ENCODE measurements at places on chromosomes 13 and 19.

DNA sequence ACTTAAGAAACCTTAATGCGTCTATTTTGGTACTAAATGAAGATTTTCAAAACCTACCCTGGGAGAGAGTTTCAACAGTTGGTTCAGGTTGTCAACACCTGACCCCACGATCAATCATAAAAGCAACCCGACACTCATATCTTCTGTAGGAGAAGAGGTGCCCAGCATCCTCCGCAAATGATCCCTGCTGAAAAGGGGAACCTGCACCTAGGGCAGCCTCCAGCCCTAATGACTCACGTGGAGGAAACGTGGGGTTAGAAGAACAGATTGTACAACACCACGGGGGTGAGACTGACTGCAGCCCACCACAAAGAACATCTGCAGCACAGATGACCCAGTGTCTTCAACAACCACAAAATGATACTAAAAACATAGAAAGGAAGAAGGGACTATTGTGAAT, 116.3 kb downstream of the RAB20 start:
- DNase-seq: peak; percentile 53

- no peak for DNase-seq
These were observed 113.5 kb downstream of the COG6 start for GRCh38 chr13:39768962-39769361.

DNA sequence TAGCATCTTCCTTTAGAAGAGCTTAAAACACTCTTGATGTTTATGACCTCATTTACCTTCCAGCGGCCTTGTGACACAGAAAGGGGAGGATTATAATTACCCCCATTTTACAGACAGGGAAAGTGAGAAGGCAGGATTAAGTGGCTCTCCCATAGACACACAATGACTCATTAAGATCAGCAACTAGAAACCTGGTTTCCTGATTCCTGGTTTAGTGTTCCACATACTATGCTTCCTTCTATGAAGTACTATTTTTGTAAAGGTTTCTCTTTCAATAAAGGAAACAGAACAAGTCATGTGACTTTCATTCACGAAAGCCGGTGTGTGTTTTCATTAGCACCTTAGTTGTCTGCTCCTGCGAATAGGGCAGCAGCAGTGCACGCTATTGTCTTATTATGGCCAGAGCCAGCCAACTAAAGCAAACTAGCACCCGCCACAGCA, 8.3 kb downstream of the IRS2 start:
- peak; percentile 58 for DNase-seq

GRCh38 chr13:42650506-42650905, 76.6 kb downstream of the TNFSF11 start:
- no peak for DNase-seq

- DNase-seq: no peak
These were observed 2.5 kb upstream of the DCT start for GRCh38 chr13:94481941-94482340.

DNA sequence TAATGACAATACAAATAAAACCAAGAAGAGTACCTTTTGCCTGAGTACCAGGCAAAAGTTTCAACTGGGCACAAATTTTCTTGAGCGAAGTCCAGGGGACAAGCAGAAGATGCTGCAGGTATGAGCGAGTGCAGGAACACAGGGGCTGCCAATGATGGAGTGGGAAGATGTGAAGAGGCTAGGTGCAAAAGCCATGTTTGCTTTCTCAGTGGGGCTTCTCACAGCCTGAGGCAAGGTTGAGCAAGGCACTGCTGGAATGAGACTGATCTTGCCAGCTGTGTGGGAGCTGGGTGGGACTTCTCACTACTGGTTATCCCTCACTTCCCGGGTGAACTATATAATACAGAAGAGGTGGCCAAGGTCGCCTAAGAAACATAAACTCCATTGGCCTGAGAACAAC, 1200.7 kb downstream of the SLITRK1 start:
- no peak for DNase-seq

DNA sequence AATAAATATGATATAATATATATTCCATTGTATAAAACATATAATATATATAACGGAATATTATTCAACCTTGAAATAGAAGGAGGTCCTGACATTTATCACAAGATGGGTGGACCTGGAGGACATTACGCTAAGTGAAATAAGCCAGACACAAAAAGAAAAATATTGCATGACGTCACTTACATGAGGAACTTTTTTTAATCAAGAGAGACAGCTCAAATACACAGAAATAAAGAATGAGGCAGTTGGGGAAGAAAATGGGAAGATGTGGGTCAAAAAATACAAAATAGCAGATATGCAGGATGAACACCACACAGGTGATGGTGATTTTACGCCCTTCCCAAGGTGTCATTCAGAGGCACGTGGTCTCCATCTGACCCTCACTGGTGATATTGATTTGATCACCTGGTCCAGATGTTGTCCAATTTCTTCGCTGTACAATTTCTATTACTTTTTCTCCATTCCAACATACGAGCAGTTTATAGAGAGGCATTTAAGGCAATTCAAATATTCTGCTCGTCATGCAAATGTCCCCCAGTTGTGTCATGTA, 513 bp upstream of the ZNF317 start:
- no peak for DNase-seq

DNA sequence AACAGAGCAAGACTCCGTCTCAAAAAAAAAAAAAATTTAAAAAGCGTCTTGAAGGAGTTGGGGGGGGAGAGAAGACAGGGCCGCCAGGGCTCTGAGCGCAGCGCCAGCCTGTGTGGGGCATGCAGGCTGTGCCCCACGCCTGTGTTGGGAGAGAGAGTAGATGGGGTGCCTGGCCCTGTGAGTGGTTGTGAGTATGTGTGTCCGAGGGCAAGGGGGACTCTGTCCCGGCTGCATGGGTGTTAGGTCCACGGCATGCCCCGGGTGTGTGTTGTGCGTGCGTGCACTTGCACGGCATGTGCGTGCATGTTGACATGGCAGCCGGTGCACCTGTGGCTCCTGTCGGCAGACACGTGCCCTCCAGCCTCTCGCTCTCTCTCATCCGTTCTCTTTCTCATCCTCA, 3.4 kb downstream of the MAP2K7 start:
- no peak for DNase-seq

GRCh38 chr19:44814517-44814916, 5.6 kb downstream of the BCAM start:
- DNase-seq: no peak

DNA sequence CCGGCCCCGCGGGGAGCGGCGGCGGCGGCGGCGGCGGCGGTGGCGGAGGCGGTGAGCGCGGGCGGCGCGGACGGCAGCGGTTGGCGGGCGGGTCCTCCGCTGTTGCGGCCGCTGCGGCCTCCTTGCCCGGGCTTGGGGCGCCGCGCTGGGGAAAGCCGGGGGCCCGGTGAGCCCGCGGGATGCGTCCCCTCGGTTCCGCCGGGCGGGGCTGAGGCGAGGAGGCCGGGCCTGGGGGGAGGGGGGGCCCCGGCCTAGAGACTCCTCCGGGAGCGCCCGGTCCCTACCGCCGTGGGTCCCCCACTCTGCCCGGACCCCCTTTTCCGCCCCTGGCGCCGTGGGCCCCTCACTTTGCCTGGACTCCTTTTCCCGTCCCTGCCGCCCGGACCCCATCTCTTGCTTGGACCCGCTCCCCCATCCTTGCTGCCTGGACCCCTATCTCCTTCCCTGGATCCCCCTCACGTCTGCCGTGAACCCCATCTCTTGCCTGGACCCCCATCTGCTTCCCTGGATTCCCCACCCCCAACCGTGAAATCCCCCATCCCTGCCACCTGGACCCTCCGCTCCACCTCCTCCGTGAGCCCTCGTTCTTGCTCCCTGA, 28.6 kb upstream of the NDUFS7 start:
- DNase-seq: no peak

- DNase-seq: no peak
These were observed 337.6 kb downstream of the SLITRK6 start for GRCh38 chr13:85461621-85462020.

DNA sequence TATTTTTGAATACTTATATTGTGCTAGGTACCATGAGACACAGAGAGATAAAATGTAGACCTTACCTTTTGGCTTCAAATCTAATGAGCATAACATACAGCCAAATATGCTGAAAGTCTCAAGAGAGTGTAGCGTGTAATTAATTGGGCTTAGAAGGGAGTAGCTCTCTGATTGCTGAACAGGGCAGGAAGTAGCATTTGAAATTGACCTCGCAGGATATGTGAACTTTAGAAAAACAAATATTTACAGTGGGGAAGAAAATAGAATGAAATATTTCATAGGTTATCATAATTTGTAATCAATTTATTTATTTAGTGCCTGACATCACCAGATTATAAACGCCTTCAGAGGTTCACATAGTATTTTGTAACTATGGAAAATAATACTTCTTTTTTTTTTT, 327.1 kb downstream of the RFC3 start:
- DNase-seq: no peak

DNA sequence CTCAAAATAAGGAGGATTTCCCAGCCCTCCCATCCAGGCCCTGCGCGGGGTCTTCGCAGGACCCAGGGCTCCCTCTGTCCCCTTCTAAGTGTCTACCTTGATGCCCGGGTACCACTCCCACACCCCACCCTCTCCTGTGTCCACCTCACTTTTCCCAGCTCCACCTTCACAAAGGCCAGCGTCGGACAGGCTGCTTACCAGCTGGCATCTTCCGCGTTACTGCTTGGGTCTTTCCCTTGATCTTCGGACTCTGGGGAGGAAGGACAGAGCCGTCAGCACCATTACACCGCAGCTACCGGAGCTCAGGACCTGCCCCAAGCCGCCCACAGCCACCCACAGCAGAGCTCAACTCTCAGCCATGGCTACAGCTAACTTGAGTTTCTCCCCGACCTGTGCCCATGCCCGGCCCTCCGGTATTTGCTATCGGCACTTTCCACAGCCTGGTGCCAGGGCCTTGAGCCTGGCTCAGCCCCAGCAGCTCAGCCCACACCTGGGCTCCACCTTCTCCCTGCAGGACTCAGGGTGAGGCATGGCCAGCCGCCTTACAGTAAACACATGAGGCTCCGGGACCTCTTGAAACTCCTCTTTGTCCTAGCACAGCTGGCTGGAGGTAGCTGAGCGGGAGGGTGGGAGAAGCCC, 3.8 kb downstream of the C13orf46 start:
- DNase-seq: no peak

GRCh38 chr13:79745081-79745480, 264.1 kb downstream of the NDFIP2 start:
- no peak for DNase-seq

GRCh38 chr19:47186446-47187334, 44.3 kb downstream of the BBC3 start:
- no peak for DNase-seq

GRCh38 chr13:109647053-109647452, 139.3 kb downstream of the IRS2 start:
- DNase-seq: no peak

- DNase-seq: no peak
These were observed 4.9 kb downstream of the PRR12 start for GRCh38 chr19:49595819-49596404.

DNA sequence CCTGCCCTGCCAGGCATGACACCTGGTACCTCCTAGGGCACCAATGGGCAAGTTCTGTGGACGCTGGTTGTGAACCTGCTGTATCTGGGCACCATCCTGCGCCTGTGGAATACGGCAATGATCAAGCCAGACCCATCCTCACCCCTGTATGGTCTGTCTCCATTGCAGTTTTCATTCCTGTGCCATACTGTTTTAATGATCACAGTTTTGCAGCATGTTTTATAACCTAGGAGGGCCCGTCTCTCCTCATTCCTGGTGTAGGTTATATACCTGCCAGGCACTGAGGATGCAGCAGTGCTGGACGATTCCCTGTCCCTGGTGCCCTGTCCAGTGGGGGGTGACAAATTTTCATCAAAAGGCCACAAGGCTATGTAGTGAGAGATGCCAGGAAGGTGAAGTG, 5.6 kb downstream of the TBC1D17 start:
- no peak for DNase-seq

- no peak for DNase-seq
These were observed 8.0 kb downstream of the TMEM86B start for GRCh38 chr19:55220525-55220924.

- DNase-seq: peak; percentile 65
These were observed 2.6 kb downstream of the SIGLEC5 start for GRCh38 chr19:51627491-51628138.

DNA sequence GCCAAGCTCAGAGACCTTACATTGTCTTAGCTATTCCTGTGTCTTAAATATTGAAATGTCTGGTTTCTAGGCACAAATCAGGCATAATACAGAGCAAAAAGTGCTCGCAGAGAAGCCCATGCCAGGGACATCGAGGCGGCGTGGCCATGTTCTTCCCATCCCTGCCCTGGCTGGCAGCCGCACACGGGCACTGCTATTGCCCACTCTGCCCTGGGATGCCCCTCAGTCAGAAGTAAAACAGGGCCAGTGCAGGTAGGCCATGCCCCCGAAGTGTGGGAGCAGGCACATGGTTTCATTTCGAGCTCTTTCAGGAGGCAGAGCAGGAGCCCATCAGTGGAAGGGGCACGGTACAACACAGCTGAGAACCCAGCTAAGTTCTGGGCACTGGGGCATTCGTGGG, 113.5 kb downstream of the COL4A1 start:
- DNase-seq: no peak

GRCh38 chr13:70255406-70255991, 147.2 kb upstream of the KLHL1 start:
- DNase-seq: no peak

GRCh38 chr19:44722131-44723121, 23.5 kb downstream of the CEACAM16 start:
- peak; percentile 96 for DNase-seq

- DNase-seq: no peak
These were observed 69.9 kb upstream of the RAP2A start for GRCh38 chr13:97364031-97364430.

DNA sequence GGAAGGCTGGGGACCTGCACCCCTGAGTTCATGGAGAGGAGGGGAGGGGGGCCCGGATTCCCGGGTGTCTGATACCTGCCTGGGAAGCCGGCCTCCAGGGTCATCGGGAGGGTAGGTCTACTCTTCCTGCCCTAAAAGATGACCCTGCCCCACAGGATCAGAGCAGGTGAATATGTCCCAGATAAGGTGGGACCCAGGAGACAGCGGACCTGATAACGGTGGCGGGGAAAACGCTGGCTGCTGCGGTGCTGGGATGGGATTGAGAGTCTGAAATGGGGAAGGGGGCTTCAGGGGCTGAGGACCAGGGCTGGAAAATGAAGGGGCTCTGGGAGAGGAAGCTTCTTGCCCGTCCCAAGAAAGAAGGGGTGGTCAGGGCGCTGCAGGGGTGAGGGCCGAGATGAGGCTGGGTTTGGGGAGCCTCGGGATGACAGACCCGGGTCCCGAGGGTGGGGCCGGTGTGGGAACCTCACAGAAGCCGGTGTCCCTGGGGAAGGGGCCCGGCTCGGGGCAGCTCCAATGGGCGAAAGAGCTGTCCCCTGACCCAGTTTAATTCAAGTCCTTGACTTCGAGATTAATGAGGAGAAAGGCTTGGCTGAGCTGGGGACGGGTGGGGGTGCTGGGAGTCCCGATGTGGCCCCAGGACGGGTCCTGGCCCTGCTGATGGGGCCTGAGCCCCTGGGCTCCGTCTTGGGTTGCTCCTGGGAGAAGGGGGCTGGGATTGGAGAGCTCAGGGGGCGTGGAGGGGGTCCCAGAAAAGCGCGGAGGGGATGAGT, 823 bp downstream of the TTYH1 start:
- DNase-seq: no peak
